CD4-positive, CD25-positive, alpha-beta regulatory T cell (primary cell): ENCODE measurements at places on chromosomes 2 and 18. TPM values are rescaled to one million over a fixed set of nuclear protein-coding genes. Genes with fewer than 3 reads are reported as not detected.

Gene TRIM43
- polyA plus RNA-seq, result not detected

DNA sequence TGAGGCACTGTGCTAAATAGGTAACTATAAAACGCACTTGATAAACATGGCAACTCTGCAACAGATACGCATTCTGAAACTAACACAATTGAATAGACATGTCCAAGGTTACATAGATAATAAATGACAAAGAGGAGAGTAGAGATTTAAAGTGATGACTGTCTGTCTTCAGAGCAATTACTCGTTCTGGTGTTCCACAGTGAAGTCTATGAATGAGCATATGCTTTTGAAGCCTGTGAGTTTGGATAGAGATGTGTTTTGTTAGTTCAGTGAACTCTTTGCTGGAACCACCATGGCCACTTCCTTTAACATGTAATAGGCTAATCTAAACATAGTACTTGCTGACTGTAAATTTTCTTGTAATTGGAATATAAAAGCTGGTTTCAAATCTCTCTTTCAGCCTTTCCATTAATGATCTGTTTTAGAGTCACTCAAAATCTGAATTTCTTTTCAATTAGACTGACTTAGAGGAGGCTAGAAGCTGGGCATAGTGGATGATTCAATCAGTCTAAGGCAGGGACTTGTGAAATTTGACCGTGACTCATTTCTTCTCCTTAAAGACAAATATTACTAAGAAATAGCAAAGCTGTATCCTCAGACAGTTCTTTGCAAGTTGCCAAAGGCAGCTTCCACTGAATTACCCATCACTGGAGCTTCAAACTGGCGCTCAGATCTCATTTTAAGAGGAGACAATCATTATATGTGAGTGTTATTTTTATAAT lies 1130.1 kb upstream of the CELF4 start:
- no peak overlapping the region for H3K27ac ChIP-seq
- no peaks in the 10 kb centered on the region for H3K36me3 ChIP-seq
- H3K4me3 ChIP-seq, result no peak overlapping the region
- H3K4me1 ChIP-seq, result no peaks in the 10 kb centered on the region

DNA sequence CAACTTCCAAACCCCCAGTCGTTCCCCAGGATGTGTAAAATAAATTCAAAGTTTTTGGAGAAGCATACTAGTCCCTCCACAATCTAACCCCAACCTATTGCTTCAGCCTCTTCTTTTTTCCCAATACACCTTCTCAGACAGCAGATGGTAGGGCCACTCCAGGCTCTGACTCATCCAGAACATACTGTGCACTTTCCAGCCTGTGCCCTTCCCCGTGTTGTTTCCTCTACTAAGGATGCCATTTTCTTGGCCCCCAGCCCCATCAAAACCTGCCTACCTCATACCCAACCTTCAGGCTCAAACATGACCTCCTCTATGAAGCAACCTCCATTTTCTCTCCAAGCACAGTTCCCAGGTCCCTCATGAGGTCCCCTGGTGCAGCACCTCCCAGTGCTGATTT lies 669.3 kb downstream of the BCL11A start:
- no peak overlapping the region for H3K4me3 ChIP-seq
- no peaks in the 10 kb centered on the region for H3K27me3 ChIP-seq
- DNase-seq, result no peak
- H3K36me3 ChIP-seq, result no peaks in the 10 kb centered on the region
- no peaks in the 10 kb centered on the region for H3K4me1 ChIP-seq

DNA sequence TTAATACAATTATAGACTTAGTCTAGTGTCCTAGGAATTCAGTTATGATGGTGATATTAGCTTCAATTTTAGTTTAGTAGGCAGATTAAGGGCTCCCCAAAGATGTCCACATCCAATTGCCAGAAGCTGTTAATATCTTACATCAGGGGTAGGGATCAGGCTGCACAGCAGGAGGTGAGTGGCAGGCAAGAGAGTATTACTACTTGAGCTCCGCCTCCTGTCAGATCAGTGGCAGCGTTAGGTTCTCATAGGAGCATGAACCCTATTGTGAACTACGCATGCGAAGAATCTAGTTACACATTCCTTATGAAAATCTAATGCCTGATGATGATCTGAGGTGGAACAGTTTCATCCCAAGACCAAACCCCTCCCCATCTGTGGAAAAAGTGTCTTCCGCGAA lies 54.9 kb downstream of the NYAP2 start:
- H3K4me3 ChIP-seq, result no peak overlapping the region
- no peaks in the 10 kb centered on the region for H3K4me1 ChIP-seq
- DNase-seq, result no peak
- H3K36me3 ChIP-seq, result no peaks in the 10 kb centered on the region
- no peak overlapping the region for H3K27ac ChIP-seq

- no peak overlapping the region for H3K4me3 ChIP-seq
- no peaks in the 10 kb centered on the region for H3K27me3 ChIP-seq
- no peak overlapping the region for H3K27ac ChIP-seq
- no peaks in the 10 kb centered on the region for H3K36me3 ChIP-seq
- H3K4me1 ChIP-seq, result no peaks in the 10 kb centered on the region
Observed at GRCh38 chr2:11330457-11331142, 13.8 kb downstream of the ROCK2 start.

- no peak overlapping the region for H3K27ac ChIP-seq
- no peaks in the 10 kb centered on the region for H3K36me3 ChIP-seq
- no peaks in the 10 kb centered on the region for H3K27me3 ChIP-seq
- no peak for DNase-seq
- H3K4me1 ChIP-seq, result no peaks in the 10 kb centered on the region
- H3K4me3 ChIP-seq, result no peak overlapping the region
Observed at GRCh38 chr18:55912919-55913318, 324.9 kb upstream of the TCF4 start.

GRCh38 chr2:176075481-176075880 lies 8.3 kb downstream of the EVX2 start:
- H3K4me3 ChIP-seq, result no peak overlapping the region
- no peak for DNase-seq
- H3K27me3 ChIP-seq, result peaks cover 71% of the 10 kb centered on the region
- no peaks in the 10 kb centered on the region for H3K36me3 ChIP-seq
- H3K4me1 ChIP-seq, result peaks cover 11% of the 10 kb centered on the region
- no peak overlapping the region for H3K27ac ChIP-seq

GRCh38 chr18:74990563-74991081 lies 218.3 kb downstream of the PTGR3 start:
- H3K27me3 ChIP-seq, result no peaks in the 10 kb centered on the region
- no peaks in the 10 kb centered on the region for H3K36me3 ChIP-seq
- no peak for DNase-seq
- H3K4me1 ChIP-seq, result peaks cover 36% of the 10 kb centered on the region
- peak overlapping the region; percentile 16 for H3K4me3 ChIP-seq

Gene EFR3B
- polyA plus RNA-seq, result 0.15 TPM

DNA sequence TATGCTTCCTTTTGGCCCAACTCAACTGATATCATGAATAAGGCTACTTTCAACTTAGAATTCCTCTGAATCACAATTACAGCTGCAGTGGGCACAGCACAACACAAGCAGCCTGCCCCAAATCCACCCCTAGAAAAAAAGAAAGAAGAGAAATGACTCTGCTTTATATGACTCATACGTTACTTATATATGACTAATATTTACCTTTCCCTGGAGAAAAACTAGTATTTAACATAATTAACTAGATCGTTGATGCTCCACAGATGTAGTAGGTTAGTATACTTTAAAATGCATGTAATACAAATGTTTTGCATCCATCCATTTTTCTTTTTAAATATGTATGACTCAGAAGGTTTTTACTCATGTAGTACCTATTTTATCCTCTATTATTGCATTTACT lies 133.3 kb upstream of the UNC80 start:
- H3K4me1 ChIP-seq, result no peaks in the 10 kb centered on the region
- H3K36me3 ChIP-seq, result no peaks in the 10 kb centered on the region
- no peak for DNase-seq

DNA sequence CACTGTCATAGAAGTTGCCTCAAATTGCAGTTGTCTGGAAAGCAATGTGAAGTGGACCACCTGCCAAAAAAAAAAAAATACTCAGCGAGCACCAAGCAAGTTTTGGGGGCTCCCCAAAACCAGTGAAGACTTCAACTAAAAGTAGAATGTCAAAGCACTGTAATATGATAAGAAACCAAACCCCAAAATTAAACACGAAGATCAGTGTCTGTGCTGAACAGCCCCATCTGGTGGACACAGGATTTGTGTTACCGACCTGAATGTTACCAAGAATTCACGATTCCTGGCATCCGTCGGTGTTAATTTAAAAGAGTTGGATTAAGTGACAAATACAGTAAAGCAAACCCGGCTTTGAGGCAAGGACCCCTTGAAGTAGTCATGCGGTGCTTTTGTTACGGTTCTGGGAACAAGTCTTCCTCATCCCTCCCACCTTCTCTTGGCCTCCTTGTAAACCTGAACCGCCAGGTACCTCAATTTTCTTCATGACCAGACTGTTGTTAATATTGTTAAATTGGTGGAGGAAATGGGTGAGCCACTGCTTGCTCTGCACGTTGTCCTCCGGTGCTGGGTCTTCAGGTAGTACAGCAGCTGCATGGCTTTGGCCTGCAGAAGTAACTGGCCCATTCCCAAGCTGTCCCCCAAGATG lies 31.3 kb upstream of the SSB start:
- no peaks in the 10 kb centered on the region for H3K36me3 ChIP-seq
- peaks cover 15% of the 10 kb centered on the region for H3K4me1 ChIP-seq

- no peak for DNase-seq
- no peaks in the 10 kb centered on the region for H3K4me1 ChIP-seq
- no peak overlapping the region for H3K4me3 ChIP-seq
- H3K36me3 ChIP-seq, result no peaks in the 10 kb centered on the region
- no peaks in the 10 kb centered on the region for H3K27me3 ChIP-seq
Observed at GRCh38 chr18:27138079-27138478, 47.0 kb downstream of the CHST9 start.

- H3K4me3 ChIP-seq, result no peak overlapping the region
- DNase-seq, result no peak
- no peaks in the 10 kb centered on the region for H3K27me3 ChIP-seq
- no peak overlapping the region for H3K27ac ChIP-seq
Observed at GRCh38 chr18:79631096-79631507, 48.5 kb upstream of the CTDP1 start.

DNA sequence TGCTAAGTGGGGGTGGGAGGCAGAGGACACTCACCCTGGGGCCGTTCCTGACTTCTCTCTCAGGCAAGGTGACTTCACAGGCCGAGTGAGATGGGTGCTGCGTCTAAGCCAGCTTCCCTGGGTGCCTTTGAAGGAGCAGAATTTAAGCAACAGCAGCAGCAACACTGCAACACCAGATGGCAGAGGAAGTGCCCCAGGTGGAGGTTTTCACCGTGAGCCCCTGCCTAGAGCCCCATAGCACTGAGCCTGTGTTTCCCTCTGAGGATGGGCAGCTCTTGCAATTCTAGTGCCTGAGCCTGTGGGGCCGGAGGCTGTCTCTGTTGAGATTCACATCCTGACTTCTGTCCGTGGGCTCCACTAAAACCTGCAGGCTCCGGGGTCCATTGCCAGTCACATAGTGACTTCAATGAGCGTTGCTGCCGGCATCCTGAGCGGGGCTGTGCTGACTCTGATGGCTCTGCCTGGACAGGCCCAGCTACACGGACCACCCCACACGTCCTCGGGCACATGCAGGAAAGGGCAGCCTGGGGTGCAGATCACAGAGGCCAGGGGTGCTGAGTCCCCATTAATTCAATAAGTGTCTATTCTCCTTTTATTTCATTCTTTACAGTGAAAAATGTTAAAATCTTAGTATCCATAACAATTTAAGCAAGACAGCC lies 218.8 kb downstream of the SNTG2 start:
- no peak overlapping the region for H3K4me3 ChIP-seq
- no peaks in the 10 kb centered on the region for H3K27me3 ChIP-seq
- H3K4me1 ChIP-seq, result no peaks in the 10 kb centered on the region
- no peaks in the 10 kb centered on the region for H3K36me3 ChIP-seq
- DNase-seq, result no peak
- H3K27ac ChIP-seq, result no peak overlapping the region

GRCh38 chr2:200411831-200412230 lies 98.0 kb downstream of the KCTD18 start:
- H3K36me3 ChIP-seq, result no peaks in the 10 kb centered on the region
- H3K27me3 ChIP-seq, result no peaks in the 10 kb centered on the region
- H3K4me3 ChIP-seq, result no peak overlapping the region

Gene FEV
- not detected for polyA plus RNA-seq

Gene EEF1B2
- polyA plus RNA-seq, result 1,102 TPM

- no peak overlapping the region for H3K27ac ChIP-seq
- H3K4me1 ChIP-seq, result no peaks in the 10 kb centered on the region
- H3K4me3 ChIP-seq, result no peak overlapping the region
- DNase-seq, result no peak
Observed at GRCh38 chr2:234939576-234939975, 12.2 kb upstream of the SH3BP4 start.

- no peaks in the 10 kb centered on the region for H3K27me3 ChIP-seq
- H3K27ac ChIP-seq, result peak overlapping the region; percentile 97
Observed at GRCh38 chr18:13725566-13726231, 659 bp downstream of the FAM210A start.

Gene DLX1
- polyA plus RNA-seq, result not detected

DNA sequence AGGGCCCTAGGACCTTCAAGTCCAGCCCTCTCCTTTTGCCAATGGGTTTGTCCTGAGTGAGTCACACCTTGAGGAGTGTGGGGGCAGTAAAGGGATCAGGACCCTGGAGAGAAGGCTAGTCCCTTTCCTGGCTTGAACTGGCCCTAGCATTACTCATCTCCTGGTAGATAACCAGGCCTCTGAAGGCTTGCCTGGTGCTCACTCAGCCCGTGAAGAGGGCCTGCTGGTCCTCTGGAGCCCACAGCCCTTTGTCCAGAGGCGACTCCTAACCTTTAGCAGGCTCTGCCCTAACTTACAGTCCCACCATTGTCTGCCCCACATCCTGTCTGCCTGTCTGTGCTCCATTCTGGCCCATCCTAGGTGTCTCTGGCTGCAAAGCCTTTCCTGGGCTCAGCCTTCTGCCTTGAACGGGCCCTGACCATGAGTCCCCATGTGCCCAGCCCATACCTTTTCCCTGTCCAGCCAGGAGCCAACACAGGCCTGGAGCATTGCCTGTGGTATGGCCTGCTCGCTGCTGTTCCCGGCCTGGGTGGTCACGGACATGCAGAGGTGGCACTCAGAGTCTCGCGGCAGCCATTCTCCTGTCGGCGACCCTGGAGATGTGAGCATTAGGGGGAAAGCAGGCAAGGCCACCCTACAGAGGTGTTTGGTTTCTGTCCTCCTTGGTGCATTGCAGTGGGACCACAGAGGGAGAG lies 5.0 kb downstream of the SFTPB start:
- no peak overlapping the region for H3K4me3 ChIP-seq
- H3K36me3 ChIP-seq, result peaks cover 2% of the 10 kb centered on the region
- H3K4me1 ChIP-seq, result no peaks in the 10 kb centered on the region
- H3K27ac ChIP-seq, result no peak overlapping the region

DNA sequence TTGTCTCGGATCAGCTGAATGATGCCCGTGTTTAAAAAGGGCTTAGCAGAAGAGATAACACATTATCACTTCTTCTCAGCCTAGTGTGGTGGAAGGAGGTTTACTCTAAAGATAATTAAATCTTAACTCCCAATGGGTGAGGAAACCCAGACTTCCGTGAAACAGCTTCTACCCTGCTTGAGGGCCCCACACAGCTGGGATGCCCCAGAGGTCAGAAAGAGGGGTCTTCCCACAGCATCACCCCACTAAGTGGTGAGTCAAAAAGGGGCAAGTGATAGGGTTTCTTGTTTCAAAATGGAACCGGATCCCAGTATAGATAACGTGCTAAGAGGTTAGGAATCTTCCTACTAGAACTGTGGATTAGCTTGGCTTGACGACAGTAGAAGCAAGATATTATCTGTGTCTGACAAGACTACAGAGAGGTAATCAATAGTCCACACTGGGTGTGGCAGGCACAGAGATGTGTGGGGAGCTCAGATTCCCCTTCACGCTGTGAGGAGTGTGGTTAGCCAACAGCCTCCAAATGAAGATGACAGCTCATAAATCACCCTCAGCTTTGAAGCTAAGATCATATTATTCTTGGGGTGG lies 129.6 kb upstream of the COPS8 start:
- no peak overlapping the region for H3K27ac ChIP-seq
- no peaks in the 10 kb centered on the region for H3K4me1 ChIP-seq
- H3K4me3 ChIP-seq, result no peak overlapping the region
- H3K36me3 ChIP-seq, result no peaks in the 10 kb centered on the region
